Inflammatory macrophage treated with lipopolysaccharide for 4 hours (primary cell): ENCODE measurements at places on chromosomes 2 and 18.

DNA sequence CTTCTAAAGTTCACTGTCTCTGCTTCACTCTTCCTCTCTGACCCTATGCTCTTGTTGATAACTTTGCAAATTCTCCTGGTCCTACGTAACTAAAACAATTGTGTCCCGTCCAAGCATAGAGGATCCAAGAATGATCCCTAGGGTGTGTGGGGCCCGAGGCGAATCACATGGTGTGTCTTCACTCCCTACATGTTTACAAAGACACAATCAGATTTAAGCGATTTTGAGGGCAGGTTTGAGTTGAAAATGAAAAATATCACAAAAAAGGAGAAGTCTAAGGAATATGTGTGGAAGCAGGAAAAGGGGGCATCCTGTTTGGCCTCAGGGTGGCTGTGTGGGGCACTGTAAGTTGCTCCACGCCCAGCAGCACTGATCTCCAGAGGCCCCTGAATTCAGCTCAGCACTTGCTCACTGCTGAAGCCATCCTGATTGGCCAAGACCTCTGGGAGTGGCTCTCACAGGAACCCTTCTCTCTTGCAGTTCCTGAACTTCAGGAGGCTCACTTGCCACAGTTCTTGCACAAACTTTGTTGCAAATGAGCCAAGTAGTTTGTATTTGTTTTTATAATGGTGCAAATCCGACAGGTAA, 363.6 kb downstream of the ZNF521 start:
- DNase-seq = no peak

DNA sequence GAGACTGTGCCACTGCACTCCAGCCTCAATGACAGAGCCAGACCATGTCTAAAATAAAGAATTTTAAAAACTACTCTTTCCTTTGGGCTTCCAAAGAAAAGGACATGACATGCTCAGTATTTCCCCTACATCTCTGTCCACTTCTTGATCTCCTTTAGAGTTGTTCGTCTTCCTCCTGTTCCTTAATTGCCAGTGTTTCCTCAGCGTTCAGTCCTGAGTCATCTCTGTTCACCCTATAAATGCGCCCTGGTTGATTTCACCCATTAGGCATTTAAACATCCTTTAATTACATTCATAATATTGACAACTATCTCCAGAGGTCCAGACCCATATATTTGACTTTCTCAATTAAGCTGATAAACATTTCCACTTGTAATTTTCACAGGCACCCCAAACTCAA, 64.0 kb downstream of the AAK1 start:
- peak; percentile 53 for DNase-seq

GRCh38 chr2:210844016-210844415, 287.6 kb downstream of the CPS1 start:
- DNase-seq = no peak

GRCh38 chr2:220356076-220356475, 728.6 kb downstream of the SLC4A3 start:
- no peak for DNase-seq

GRCh38 chr2:184945326-184945725, 347.0 kb downstream of the ZNF804A start:
- DNase-seq = no peak

DNA sequence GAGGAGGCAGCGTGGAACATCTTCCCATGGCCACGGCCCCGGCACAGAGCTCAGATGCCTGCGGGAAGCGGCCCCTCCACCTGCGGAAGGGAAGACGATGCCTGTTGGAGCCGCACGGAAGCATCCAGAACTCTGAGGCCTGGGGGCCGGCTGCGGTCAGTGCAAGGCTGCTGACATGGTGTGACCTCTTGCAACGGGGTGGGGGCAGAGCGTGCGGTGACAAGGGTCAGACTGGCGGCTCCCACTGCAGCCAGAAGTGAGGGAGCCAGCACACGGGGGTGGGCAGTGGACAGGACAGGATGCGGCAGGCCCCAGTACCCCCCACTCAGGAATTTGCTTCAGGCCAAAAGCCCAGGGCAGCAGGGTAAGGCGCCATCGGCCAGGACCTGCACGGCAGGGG, 48.8 kb downstream of the SLC66A2 start:
- no peak for DNase-seq

DNA sequence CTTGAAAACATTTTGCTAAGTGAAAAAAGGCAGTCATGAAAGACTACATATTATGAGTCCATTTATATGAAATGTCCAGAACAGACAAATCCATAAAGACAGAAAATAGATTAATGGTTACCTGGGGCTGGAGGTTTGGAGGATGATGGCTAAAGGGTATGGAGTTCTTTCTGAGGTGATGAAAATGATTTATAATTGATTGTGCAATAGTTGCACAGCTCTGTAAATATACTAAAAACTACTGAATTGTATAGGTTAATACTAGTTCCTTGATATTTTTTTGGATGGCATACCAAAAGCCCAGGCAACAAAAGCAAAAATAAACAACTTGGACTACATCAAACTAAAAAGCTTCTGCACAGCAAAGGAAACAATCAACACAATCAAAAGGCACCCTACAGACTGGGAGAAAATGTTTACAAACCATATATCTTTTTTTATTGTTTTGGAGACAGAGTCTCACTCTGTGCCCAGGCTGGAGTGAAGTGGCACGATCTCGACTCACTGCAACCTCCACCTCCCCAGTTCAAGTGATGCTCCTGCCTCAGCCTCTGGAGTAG, 21.5 kb downstream of the SOS1 start:
- DNase-seq = no peak

DNA sequence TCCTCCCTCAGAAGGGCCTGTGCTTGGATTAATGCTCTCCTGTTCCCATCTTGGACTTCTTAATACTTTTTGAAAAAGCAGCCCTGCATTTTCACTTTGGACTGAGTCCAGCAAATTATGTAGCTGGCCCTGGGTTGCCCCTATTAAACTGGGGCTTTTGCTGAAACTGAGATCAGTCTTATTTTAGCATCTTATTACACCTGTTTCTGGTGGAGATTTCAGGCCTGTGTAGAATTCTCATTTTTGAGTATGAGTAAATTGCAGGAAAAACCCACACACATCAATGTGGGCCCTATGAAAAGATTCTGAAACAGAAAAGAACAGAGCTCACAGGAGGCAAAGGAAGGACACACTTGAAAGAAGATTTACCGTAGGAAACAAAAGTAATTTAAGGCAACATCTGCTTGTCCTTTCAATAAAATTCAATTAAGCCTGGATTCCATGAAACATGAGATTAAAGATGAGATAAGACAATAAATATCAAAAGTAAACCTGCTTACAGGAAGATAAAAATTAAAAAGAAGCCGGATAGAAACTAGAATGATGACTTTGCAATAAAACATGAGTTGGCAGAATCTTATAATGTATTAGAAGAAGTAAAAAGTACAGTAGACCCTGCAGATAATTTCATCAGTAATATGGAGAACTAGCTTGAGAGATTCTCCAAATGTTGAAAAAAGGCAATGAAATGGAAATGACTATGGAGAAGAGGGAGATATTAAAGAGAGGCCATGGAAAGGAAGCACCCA, 90.7 kb upstream of the GCFC2 start:
- DNase-seq = no peak
